Non-pigmented ciliary epithelial cell (primary cell): ENCODE measurements at places on chromosomes 3 and 15.

DNA sequence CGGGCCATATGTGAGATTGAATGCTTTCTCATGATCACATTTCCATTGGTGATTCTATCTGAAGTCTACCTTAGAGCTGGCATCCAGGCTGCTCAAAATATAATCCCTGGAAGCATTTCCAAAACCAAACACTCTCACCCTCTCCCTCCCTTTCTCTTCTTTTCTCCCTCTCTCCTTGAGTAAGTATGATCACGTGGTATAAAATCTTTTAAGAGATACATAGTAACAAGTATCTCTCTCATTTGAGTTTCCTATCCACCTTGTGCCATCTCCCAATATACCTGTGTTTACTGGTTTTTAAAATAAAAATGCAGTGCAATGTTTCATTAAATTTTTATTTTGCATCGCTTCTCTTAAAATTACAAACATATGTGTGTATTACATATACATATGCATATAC, 350.9 kb upstream of the KCNH8 start:
- DNase-seq = no peak

DNA sequence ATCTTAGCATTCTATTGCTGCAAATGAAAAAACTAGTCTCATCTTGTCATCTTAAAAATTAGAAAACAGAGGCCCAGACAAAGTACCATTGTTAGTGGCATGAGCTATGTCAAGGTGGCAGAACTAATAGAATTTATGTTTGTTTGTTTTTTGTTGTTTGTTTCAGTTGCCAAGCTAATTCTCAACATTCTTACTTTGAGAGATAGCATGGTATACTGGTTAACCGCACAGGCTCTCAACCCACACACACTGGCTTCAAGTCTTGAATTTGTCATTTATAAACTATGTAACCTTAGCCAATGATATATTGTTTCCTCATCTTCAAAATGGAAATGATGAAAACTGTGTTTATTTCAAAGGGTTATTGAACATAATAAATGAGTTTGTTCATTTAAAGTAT, 367.6 kb upstream of the PLSCR5 start:
- DNase-seq = peak; percentile 72

DNA sequence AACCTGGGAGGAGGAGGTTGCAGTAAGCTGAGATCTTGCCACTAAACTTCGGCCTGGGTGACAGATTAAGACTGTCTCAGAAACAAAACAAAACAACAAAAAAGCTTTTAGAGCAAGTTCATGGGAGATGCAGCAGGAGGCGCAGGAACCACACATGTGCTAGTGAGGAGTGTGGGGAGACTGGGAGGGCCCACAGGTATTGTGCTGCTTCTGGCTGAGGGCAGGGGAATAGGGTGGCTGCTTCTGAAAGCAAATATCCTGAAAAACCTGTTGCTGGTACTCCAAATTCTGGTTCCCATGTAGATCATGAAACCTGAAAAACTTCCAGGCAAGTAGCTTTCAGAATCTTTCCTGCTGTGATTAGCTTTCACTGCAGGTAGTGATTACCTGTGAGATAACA, 22.1 kb downstream of the TYRO3 start:
- DNase-seq = no peak

- DNase-seq = no peak
These were observed 135.1 kb downstream of the KCNMB2 start for GRCh38 chr3:178671377-178671776.
